ENCODE measurements at places on chromosomes 16 and 17.
A peak's percentile ranks its signal among the peaks of the same experiment; 100 is the strongest.

DNA sequence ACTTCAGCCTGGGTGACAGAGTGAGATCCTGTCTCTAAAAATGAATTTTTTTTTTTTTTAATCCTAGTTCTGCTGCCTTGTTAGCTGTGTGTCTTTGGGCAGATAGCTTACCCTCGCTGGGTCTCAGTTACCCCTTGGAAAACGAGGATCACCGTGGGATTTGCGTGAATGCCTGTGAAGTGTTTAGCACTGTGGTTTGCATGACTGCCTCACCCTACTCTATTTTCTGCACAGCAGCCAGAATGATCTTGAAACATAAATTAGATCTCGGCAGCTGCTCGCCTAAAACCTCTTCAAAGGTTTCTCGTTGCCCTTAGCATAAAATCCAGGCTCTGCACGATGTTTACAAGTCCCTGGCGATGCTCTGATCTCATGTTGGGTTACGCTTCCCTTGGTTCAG, 71.2 kb upstream of the GRIN2A start:
- DNase-seq, result no peak

GRCh38 chr17:43832976-43833829, at the start of gene MPP3:
TSS of gene MPP3 (minus strand) at chr17:43833146. CDS start at chr17:43831906, 1,240 bp downstream.
- peak; percentile 79 for DNase-seq

DNA sequence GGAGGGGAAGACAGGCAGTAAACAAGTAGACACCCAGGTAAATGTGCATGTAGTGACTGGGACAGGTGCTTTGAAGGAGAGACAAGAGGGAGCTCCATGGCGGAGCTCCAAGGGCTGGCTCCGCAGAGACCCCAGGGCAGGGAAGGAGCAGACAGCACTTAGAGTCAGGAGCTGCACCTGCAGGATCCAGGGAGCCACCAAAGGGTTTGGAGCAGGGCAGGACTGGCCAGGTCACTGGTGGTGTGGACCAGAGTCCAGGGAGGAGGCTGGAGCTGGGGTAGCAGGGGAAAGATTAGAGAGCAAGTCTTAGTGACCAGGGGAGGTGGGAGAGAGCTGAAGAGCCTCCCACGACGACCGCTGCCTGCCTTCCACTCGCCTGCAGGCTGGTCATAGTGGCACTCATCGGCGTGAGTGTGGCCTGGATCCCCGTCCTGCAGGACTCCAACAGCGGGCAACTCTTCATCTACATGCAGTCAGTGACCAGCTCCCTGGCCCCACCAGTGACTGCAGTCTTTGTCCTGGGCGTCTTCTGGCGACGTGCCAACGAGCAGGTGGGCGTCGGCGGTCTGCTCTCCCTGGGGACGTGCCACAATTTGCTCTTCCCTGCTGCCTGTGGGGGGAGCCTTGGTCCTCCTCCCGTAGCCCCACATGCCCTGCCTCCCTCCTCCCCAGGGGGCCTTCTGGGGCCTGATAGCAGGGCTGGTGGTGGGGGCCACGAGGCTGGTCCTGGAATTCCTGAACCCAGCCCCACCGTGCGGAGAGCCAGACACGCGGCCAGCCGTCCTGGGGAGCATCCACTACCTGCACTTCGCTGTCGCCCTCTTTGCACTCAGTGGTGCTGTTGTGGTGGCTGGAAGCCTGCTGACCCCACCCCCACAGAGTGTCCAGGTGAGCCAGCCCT, 14.7 kb upstream of the FAM83G start:
- DNase-seq, result no peak

- no peak for DNase-seq
These were observed 260.1 kb downstream of the SNX29 start for GRCh38 chr16:12236589-12236988.

DNA sequence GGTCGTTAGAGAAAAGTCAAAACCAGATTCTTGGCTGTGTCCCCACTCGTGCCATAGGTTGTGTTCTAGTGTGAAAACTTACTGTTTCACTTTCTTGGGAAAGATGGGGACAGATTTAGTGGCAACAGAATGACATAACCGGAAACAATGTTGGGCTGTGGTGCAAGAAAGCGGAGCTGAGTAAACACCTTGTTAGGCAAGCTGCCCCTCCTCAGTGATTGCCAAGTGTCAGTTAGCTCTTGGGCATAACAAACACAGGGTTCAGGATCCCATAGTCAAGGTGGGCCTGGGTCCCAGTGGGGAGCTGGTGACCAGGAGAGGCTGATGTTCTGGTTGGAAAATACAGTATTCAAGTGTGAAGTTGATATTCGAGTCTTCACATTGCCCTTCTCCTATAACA, 15.4 kb downstream of the UBN1 start:
- no peak for DNase-seq

DNA sequence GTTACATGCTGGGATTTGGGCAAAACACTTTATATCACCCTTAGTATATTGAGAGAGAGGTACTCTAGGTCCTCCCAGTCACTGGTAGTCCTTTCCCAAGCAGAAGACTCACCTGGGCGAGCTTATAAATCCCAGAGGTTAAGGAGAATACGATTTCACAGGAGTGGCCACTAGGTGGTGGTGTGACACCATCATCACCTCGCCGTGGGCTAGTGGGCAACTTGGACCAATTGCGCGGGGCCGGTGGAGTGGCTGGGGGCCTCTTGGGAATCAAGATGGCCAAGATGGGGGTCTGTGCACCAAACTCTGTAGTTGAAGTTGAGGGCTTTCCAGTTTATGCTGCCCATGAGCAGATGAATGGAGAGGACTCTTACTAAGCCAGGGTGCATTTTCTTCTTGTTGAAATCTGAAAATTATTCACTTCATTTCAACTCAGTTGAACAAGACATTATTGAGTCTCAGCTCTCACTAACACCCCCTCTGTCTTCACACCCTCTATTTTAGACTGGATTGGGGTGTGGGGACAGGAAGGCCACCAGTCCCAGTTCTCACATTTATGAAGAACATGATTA, 38.2 kb upstream of the PIRT start:
- DNase-seq, result peak; percentile 24

- no peak for DNase-seq
These were observed 63.8 kb downstream of the SEC14L1 start for GRCh38 chr17:77204536-77204935.

DNA sequence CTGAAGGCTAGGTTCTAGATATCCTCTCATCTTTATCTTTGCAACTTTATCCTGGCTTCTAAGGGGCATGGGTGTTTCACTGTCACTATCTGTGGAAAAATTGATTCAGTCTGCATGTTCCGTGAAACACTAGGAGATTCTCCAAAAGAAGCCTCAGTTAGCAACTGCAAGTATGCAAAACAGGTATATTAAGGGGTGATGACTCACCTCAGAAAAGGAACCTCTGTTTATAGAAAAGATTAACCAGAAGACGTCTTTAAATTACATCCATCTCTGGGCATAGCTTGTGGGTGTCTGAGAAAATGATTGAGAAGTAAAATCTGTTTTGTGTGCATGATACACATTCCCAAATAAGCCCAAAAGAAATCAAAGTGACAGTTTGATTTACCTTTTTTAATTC, 353.8 kb upstream of the HSBP1 start:
- no peak for DNase-seq

GRCh38 chr17:83186226-83186625, 106.8 kb downstream of the METRNL start:
- DNase-seq, result no peak

GRCh38 chr16:474420-475122, 49.1 kb downstream of the RAB11FIP3 start:
- no peak for DNase-seq

GRCh38 chr17:18231164-18231563, 5.7 kb downstream of the LLGL1 start:
- DNase-seq, result no peak

GRCh38 chr17:8894673-8895578, 27.5 kb upstream of the PIK3R6 start:
- DNase-seq, result peak; percentile 73

- DNase-seq, result peak; percentile 69
These were observed 62.9 kb downstream of the ADCY9 start for GRCh38 chr16:4053301-4053845.

DNA sequence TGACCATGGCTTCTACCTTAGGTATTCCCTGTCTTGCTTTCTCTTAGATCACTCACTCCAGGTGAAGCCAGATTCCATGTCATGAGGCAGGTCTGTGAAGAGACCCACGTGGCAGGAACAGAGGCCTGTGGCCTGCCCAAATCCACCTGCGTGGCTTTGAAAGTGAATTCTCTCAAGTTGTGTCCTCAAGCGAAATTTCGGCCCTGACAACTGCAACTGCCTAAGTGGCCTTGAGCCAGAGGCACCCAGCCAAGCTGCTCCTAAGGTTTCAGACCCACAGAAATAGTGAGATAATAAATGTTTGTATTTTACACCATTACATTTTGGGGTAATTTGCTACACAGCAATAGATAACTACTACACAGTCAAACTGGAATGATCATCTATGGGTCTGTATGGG, 497.9 kb downstream of the XYLT1 start:
- DNase-seq, result no peak

GRCh38 chr17:32757963-32758362, 119.0 kb downstream of the MYO1D start:
- DNase-seq, result no peak

DNA sequence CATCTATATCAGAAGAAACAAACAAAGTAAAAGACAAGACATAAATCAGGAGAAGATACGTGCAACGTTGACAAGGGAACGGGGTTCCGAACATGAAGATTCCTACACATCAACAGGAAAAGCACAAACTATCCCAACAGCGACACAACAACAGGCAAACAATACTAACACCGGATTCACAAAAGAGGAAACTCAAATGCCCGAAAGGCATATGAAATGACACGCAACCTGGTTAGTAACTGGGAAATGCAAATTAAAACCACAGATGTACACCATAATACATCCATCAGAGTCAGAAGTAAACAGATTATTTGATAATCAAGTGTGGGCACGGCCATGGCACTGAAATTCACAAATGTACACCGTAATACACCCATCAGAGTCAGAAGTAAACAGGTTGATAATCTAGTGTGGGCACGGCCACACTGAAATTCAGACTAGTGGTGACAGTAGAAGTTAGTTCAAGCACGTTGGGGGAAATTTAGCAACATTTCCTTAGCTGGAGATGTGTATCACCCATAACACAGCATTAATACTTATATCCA, 171.9 kb upstream of the RPH3AL start:
- no peak for DNase-seq

- no peak for DNase-seq
These were observed 12.6 kb upstream of the SLC12A3 start for GRCh38 chr16:56852401-56852730.

DNA sequence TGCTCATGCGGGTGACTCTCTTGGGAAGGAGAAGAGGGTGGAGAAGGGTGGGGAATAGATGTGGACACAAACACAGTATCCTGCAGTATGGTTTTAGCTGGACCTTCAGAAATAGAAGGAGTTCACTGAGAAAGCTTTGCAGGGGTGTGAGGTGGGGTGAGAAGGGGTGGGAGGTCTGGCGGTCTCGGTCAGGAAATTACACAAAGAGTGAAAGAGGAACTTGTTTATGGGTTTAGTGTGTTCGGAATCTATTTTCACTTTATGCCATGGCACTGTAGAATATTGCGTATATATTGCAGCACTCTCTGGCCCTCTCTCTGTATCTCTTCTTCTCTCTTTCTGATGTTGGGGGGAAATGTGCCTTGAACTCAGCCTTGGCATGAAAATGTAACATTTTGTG, 148.2 kb upstream of the GOT2 start:
- no peak for DNase-seq

DNA sequence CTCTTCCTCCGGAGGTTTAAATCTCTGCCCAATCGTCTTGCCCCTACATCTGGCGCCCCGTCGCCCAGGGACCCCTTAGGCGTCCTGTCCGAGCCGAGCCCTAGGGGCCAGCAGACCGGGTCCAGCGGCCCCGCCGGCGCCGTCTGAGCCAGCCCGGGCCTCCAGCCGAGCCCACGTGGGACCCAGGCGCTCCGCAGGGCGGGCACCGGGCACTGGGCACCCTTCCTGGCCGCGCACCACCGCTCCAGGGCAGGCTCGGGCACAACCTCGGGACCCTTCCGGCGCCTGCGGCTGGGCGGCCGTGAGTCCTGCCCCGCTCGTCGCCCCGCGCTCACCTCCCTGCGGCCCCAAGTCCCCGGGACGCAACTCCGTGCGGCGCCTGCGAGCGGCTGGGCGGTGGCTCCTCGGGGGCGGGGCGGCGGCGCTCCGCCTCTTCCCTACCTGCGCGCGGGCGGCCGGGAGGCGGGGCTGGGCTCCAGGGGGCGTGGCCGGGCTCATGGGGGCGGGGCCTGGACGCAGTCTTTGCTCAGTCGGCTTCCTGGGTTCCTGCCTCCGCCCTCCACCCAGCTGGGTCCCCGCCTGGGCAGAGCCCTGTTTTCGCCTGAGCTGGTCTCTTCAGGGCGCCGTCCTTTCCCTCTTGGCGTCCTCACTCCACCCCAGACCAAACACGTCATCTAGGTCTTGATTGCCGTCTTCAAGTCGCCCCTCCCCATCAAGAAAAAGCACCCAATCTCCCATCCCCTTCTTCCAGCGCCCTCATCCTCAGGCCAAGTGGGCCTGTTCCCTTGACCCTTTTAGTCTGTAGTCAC, at the start of gene RHBDF2:
TSS of gene RHBDF2 (minus strand) at position 406 of the 809 bp plus-strand sequence. CDS start 19,899 bp downstream, outside the sequence.
- DNase-seq, result peak; percentile 66

DNA sequence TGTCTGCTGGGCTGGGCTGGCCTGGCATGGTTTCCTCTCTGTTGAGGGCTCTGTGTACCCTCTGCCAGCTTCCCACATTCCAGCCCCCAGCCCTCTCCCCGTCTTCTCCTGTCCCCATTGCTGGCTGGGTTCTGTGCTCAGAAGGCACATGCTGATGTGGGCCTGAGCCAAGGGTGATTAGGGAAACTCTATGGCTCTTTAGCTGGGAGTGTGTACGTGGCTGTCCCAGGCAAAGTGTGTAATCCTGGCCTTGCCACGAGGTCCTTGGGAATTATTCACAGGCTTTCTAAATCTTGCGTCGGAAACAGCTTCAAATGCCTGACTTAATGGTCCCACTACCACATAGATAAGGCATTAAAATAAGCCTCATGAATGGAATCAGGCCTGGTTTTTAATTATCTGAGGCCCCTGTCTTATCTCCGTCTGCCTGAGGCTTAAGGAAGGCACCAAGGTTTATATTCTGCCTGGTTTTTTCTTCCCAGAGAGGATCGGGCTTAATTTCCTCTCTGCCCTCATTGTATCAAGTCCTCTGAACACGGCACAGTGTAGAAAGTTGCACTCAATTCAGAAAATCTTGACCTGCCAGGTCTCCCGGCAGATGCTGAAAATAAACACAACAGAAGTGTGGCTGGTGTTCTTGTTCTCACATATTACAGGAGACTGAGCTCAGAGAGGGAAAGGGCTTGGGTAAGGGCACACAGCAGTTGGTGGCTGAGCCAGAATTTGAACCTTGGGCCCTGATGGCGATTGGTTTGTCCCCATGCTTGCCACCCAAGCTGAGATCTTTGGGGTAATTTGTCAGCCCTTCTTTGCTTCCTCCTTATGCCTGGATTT, 52.9 kb upstream of the LGALS9 start:
- no peak for DNase-seq

- peak; percentile 98 for DNase-seq
These were observed 24.3 kb upstream of the B4GALNT2 start for GRCh38 chr17:49108318-49108717.

- no peak for DNase-seq
These were observed 80.6 kb downstream of the IRF8 start for GRCh38 chr16:85979605-85980004.

All from fibroblast of skin of back (primary cell).